ENCODE measurements at places on chromosomes 11 and 22.

DNA sequence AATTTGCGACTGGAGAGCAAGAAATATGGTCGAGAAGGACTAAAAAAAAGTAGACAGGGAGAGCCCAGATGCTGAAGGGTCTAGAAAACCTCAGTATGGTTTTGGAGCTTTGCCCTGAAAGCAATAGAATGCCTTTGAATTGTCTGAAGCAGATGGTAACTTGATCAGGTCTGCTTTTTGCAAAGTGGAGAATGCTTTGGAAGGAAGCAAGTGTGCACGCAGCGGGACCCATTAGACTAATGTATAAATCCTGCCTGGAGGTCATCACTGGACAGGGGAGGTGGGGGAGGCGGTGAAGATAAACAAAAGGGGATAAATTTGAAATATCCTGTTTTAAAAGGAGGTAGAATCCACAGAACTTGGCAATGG lies 757 bp upstream of the HINFP start:
- no peak for DNase-seq

DNA sequence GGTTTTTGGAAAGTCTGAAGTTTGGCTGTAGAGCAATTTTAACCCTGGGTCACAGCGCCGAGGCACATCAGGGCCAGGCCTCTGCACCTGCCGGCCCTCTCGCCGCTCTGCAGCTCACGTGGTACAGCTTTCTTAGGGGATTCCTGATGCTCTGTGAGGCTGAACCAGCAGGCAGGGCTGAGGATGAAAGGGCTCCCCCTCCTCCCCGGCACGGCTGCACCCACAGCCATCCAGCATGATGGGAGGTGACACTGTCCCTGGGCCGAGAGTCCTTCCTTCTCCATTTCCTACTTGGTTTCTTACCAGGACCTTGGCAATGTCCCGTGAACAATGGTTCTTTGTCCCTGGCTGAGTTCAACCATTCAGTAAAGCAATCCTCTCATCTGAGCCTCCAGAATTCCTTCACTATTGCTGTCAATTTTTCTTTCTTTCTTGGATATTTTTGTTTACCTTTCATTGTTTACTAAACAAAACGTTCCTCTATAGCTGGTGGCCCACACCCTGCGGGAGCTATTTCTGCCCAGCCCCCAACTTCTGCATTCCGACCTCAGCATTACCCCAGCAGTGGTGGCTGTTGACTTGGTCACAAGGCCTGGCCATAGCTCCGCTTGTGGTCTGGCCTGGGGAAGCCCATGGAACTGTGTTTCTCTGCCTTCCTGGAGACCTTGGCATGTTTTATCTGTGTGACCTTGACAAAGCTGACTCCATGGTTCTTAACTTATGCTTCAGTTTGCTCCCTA lies 172.8 kb upstream of the B3GAT1 start:
- no peak for DNase-seq

- DNase-seq: no peak
Observed at GRCh38 chr22:49862496-49862776, 8.8 kb downstream of the ZBED4 start.

GRCh38 chr11:134765565-134765964 lies 353.5 kb upstream of the B3GAT1 start:
- DNase-seq: no peak

- DNase-seq: no peak
Observed at GRCh38 chr11:76666830-76667229, 3.7 kb downstream of the LRRC32 start.

DNA sequence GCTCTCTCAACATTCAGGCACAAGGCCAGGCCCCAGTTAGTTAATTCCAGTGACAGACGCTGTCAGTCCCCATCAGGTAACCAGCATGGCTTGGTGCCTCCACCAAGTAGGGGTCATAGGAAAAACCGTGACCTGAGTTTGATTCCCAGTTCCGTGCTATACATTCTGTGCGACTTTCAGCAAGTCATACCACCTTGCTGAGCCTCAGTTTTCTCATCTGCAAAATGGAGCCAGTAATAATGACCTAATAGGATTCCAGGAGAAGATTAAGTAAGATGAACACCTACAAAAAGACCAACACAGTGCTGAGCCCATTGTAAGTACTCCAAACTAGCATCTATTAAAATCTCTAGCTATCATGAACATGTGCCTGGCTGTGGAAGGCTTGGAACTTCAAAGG lies 24.8 kb upstream of the LRRC55 start:
- no peak for DNase-seq

- DNase-seq: no peak
Observed at GRCh38 chr11:33086017-33086416, 46.6 kb downstream of the TCP11L1 start.

DNA sequence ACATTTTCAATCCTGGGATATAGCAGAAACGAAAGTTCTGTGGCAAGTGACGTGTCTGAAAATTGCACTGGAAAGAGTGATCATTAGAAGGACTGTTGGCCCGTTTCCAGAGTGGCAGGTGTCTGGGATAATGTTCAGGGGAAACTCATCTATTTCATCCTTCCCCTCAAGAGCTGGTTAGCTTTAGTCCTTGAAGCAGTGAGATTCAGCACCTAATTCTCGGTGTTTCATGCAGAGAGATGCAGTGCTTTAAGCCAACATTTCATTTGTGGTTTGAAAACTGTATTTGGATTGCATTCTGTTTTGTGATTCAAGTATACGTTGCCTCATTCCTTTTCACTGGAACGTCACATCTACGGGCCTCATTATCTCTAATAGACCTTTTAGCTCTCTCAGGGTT lies 205.0 kb upstream of the RAG2 start:
- DNase-seq: no peak

- DNase-seq: no peak
Observed at GRCh38 chr11:65863889-65864705, 3.9 kb downstream of the MUS81 start.

GRCh38 chr11:11985954-11986949 lies 22.2 kb downstream of the DKK3 start:
- DNase-seq: no peak

DNA sequence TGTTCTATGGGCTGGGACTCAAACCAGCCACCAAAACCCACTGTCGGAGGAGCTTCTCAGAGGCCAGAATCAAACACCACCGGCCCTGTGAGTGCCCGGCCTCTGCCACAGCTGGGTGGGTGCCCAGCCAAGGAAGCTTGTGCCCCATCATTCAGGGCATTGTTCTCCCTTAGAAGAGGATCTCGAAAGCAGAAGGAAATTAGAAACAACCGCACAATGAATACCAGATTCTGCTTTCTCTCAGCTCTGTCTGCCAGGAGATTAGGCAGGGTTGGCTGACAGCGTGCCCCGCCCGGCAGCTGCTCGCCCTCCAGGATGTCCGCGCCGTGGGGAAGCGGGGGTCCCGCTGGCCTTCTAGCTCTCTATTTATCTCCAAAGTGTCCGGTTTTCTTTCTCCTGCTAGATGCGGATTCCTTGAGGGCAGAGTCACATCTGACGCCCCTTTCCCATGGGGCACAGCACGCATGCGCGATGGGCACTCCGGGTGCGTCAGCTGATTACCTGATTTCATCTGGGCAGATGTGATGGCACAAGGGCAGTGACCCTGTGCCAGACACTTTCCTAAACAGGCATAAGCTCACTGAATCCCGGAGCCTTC lies 25.5 kb downstream of the SCGB1A1 start:
- peak; percentile 16 for DNase-seq

DNA sequence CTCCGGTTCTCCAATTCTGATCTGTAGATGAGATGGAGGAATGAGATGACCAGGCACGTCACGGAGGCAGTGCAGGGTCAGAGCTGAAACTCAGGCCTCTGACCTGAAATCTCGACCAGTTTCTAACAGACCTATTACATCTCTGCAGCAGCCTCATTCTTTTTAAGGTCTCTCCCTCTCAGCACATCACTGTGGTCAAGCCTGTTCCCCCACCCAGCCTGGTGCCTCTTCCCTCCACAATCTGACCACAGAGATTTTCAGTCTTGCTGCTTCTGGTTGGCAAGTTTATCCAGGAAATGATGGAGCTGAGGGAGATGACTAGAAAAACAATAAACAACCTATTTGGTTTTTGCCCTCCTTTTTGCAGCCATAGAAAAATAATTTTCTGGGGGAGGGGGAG lies 9.5 kb downstream of the GRAMD1B start:
- no peak for DNase-seq

DNA sequence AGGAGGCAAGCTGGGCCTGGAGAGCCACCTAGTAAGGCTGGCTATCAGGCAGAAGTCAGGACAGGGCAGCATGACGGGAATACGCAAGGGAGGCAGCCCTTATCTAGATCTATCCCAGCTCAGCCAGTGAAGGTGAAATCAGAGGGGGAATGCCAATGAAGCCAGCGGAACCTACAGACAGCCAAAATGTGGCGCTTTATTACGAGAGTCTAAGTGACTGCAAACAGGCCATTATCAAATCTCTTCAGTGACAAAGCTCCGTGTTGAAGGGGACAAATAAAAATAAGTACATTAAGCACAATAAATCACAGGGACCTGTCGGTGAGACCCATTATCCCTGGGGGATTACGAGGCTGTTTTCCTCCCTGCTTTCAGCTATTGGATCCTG lies 22.8 kb downstream of the LARGE1 start:
- DNase-seq: no peak

GRCh38 chr11:134066943-134067885 lies 1.7 kb upstream of the JAM3 start:
- no peak for DNase-seq

GRCh38 chr11:59172345-59173079 lies 580 bp downstream of the DTX4 start:
- peak; percentile 17 for DNase-seq

- DNase-seq: no peak
Observed at GRCh38 chr11:100203789-100204188, 483.3 kb upstream of the ARHGAP42 start.

GRCh38 chr11:100727410-100727809 lies 40.3 kb downstream of the ARHGAP42 start:
- DNase-seq: no peak

DNA sequence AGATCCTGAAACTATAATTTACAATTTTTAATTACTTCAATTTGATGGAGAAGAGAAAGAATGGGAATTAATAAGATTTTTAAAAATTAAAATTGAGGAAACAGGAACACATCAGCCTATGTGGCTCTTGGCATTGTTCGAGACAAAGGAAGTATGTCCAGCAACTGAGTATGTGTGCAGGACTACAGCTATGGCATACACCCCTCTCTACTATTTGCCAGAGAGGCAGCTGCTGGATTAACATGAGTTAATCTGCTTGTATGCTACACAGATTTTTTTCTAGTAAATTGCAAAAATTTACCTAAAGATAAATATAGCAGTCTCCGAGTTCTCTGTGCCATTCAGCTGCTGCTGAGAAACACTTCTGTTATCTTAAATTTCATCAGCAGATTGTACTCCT lies 70.6 kb downstream of the PHF21A start:
- no peak for DNase-seq

- DNase-seq: no peak
Observed at GRCh38 chr11:67617243-67617953, 10.7 kb downstream of the NDUFV1 start.

DNA sequence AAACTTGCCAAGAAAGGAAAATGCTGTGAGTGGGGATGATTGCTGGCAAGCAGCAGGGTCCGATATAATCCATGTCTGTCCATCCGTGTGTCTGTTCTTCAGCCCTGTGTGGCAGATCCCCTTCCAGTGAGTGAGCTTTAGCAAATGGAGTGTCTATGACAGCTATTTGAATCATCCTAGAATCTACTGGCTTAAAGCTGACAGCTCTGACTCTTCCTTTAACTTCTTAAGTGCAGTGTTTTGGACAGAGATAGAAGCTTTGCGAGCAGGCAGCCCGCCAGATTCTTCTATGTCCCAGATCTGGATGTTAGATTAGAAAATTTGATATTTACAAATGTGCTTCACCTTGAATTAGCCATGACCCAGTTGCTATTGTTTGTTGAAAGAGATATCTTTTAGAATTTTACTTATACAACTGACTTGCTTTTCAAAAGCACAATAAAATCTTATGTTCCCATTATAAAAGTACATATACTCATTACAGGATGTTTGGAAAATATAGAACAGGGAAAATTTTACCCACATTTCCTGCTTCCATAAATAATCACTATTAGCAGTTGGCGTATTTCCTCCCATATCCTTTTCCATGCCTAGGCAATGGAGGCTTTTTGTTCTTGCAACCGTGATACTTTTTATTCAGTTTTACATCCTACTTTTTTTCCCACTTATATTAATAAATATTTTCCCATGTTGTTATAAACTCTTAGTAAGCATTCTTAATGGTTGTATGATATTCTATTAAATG lies 124.5 kb downstream of the COMMD9 start:
- DNase-seq: no peak

DNA sequence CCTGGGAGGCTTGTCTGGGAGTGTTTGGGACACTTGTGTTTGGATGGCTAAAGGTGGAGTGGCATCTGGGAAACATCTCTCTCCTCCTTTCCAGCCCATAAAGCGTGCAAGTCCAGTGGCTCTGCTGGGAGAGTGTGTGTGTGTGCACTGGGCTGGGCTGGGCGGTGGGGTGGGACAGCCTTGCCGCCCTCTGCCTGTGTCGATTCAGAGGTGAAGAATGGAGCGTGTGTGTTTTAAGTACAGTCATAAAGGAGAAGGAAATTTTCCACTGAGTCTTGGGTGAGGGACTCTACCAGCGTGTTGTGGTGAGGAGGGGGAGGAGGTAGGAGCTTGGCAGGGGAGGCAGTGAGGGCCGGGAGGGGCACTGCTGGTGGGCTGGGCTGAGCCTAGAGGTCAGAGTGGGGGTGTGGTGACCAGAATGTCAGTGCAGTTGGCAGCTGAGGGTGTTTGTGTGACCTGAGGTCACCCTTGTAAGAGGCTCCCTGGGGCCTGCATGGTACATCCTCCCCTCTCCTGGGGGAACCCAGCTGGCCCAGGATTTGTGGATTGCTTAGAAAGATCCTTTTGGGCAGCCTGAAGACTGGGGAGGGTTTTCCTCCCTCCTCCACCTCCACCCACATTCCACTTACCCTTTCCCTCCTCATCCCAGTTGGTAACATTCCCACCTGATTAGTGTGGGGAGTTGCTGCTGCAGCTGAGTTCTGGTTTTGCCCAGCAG lies 1.7 kb downstream of the TIMP3 start:
- no peak for DNase-seq

DNA sequence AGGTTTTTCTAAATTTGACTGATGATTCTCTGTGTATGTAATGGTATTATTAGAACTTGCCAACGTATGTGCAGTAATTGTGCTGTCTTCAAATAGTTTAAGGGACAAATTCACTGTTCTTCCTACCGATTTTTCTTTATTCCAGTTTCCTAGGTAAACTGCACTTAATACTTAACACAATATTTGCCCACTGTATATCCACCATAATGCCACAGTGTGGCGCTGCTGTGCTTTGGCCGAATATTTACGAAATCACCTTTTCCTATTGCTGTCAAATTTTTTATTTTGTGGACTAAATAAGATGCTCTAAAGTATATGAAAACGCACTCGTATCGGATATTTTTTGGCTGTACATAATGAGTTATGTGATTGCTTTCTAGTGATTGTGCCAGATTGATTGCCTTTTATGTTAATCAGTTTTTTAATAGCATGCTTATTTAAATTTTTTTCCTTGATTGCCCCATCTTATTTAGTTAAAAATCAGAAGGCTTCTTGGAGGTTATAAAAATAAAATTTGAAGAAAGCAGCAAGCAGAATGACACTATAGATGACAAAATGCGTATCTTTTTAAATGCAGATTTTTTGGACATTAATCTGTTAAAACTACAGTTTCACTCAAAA lies 10.5 kb downstream of the AASDHPPT start:
- peak; percentile 8 for DNase-seq

Measured in stimulated activated CD8-positive, alpha-beta memory T cell treated with anti-CD3 and anti-CD28 coated beads, Interleukin-7, amount 100 ng/mL, for 4 hours (primary cell).